Activated T-cell treated with anti-CD3 and anti-CD28 coated beads, Interleukin-2, amount 50 U/mL, for 4 hours (primary cell): ENCODE measurements at places on chromosomes 4 and X.

- no peak for DNase-seq
Measured at GRCh38 chrX:46251755-46252154, 293.5 kb downstream of the ZNF674 start.

DNA sequence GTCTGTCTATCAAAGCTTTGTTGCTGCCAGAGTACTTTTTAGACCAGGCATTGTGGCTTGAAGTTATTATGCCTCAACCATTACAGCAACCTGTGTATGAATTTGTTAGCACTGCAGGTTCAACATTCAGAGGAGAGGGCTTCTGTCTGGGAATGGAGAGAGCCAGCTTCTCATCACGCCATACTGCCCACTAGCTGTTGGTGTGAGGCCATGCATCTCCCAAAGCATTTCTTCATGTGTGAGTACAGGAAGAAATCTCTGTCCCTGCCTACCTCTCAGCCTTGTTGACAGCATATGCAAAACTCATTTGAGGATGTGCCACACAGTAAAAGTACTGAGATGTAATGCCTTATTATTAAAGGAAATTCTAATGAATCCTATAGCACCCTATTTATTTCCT, 76.9 kb upstream of the PPARGC1A start:
- no peak for DNase-seq

DNA sequence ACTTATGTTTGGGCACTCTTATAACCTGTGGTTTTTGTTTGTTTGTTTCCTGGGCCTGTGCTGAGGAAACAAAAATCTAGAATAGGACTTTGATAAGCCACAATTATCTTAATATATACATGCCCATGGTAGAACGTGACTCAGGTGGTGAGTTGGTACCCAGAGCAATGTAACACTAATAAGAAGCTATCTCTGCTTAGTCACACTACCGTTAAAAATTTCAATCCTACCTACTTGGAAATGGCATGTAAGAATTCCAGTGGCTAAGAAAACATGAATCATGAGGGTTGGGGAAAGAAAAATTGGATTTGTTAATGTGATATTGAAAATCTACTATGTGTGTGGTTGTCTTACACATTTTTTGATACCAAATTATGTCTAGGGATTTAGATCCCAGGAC, 30.5 kb upstream of the ADGRG2 start:
- DNase-seq, result no peak

DNA sequence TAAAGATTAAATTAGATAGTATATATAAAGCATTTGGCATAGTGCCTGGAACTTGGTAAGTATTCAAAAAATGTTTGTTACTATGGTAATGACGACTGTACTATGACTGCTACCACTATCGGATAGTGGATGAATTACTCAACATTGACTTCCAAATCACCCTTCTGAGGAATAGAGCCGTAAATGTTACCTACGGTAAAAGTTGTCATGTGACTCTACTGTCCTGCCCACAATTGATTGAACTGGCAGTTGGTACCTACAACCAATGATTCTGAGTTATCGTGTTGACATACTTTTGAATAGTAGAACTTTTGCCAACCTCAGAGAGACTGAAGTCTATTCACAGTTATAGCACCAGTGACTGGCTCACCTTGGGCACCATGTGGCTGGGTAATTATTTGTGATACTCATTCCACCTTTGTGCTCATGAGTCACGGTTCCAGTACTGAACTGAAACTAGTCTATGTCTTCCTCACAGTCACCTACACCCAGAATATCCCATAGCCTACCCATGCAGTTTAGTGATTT, 185.5 kb upstream of the PITX2 start:
- no peak for DNase-seq

DNA sequence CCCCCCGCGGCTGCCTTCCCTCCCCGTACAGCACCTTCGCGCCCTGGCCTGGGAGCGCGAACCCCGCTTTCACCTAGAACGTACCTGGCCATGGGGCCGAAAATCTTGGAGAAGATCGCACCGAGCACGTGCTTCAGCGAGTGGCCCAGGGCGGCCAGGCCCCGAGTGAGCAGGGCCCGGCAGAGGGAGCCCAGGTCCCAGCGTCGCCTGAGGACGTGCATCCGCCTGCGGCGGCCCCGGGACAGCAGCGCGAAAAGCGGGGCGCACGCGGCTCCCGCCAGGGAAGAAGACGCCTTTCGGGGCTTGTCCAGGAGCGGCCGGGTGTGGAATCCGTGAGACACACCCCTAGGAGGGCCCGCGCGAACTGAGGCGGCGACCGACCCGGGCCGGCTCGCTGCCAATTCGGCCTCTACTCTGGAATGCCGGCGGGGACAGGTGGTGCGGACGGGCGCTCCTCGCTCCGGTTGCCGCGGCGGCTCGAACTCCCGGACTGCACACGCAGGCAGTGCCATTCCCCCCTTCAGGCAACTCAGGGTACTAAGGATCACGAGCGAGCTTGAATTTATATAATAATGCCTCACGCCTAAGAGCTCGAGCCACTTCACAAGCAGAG, at the start of gene HS6ST2:
Gene HS6ST2 (minus strand): TSS at position 539 of the 613 bp plus-strand sequence.
- no peak for DNase-seq

DNA sequence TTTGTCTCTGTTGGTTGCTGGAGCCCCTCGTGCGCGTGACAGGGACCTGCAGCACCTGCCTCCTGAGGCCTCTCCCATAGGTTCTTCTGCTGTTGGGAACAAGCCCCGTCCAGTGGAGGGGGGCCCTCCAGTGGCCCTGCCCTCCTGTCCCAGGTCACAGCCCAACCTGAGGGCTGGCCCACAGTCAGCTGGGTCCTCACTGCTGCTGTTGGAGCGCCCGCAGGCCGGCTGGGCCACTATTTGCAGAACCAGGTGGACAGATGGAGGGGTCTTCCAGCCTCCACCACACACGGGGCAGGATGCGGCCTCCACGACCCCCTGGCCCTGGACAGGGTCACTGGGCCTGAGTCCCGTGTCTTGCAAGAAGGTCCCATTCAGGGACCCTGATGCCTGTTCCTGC, 51.4 kb upstream of the PSAPL1 start:
- DNase-seq, result no peak

GRCh38 chr4:41476310-41476885, 61.6 kb upstream of the LIMCH1 start:
- no peak for DNase-seq

DNA sequence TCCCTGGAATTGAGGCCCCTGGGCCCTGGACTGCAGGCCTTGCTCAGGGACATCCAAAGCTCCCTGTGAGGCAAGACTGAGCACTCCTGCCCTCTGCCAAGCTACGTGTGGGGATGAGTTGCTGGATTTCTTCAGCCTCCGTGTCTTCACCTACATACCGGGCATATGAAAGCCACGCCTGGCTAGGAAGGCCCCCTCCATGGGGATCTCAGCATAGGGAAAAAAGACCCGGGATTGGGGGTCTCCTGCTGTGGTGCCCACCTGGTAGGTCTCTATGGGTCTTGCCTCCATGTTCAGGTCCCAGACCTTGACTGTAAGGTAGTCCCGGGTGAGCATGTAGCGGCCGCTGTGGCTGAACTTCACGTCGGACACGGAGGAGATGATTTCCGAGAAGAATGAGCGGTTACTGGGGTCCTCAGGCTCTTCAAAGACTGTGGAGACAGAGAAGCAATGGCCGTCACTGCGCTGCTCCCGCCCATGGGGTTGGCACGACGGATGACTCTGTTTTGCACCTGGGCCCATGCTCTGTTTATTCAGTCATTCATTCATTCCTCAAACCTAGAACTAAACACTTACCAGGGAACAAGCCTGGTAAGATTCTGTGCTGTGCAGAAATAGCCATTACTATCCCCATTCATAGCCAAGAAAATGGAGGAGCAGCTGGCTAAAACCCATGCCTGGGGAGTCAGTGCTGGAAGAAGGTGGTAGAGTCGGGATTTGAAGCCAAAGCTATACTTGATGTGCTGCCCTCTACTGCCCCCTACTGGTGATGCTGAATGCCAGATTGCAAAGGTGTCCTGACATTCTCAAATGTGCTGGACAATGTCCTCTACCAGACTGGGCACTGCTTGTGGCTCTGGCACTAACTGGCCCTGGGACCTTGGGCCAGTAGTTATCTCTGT, 63.9 kb downstream of the WFS1 start:
- no peak for DNase-seq

- DNase-seq, result no peak
Measured at GRCh38 chr4:106775636-106776035, 260.5 kb downstream of the DKK2 start.

GRCh38 chr4:117700111-117700892, 334.0 kb upstream of the NDST3 start:
- no peak for DNase-seq

DNA sequence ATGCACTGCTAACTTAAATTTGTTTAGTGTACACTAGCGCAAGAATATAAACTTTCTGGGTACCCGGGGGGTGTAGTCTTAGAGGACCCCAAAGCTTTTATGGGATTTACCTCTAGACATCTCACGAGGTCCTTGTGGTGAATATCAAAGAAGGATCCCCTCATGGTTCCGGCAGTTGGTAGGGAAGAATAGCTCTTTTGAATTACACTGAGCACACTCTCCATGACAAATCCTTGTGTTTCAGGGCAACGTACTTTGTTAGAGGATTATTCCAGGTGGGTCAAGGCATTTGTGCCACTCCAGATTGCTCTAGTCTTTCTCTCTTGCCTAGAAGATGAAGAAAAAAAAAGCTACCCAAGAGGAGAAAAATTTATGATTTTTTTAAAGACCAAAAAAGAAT, 387.6 kb downstream of the PDHA2 start:
- no peak for DNase-seq

DNA sequence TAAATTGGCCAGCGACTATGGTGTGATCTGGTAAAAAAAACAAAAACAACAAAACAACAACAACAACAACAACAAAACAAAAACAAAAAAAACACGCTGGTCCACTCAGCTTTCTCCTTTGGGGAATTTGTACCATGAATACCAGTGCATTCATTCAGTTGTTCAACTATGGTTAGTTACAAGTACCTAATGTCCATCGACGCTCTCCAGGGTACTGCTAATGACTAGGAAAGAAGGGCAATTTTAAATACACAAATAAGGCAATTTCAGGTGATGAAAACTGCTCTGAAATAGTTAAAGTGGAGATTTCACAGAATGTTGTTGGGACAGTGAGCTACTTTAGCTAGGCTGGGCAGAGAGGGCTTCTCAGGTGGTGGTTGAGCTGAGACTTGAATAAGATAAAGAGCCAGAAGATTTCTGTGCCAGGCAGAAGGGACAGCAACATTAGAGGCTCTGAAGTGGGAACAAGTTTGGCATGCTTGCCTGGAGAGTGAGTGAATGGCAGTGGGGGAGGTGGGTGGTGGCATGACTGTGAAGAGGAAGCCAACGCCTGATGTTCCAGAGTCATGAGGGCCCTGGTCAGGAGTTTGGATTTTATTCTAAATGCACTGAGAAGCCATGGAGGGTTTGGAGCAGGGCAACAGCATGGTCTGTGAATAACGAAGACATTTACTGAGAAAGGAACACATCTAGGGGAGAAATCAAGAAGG, 45.9 kb upstream of the PGRMC2 start:
- DNase-seq, result no peak

DNA sequence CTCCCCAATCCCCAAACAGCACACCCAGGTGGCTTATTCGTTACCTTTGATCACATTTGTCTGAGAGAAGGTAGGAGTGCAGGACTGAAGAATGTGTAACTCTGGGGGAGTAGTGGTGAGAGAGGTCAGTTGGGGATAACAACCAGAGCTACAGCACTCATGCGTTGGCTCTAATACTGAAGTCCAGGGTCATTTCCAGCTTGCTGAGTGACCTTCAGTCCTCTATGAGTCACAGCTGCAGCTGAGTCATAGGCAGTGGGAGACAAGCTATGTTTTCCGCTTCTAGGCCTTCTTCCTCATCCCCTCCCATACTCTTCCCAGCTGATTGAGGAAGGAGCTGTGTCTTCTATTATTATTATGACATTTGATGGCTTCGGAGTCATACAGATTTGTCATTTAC, 31.6 kb upstream of the CT47C1 start:
- no peak for DNase-seq

DNA sequence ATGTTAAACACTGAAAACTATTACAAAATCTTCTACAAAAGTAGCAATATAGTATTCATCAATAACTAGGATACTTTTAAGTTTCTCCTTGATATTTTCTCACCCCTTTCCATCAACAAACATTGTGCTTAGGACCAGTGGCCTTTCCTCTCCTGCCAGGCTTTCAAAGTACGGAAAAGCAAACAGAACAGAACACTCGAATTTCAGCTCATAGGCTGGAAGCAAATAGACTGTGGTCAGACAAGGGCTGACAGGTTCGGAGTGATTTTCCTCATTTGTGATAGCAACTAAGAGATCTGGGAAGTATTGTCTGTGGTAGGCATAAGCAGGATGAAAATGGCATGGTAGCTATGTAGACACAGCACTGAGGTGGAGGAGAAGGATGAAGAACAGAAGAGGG, 68.6 kb upstream of the SORBS2 start:
- no peak for DNase-seq

DNA sequence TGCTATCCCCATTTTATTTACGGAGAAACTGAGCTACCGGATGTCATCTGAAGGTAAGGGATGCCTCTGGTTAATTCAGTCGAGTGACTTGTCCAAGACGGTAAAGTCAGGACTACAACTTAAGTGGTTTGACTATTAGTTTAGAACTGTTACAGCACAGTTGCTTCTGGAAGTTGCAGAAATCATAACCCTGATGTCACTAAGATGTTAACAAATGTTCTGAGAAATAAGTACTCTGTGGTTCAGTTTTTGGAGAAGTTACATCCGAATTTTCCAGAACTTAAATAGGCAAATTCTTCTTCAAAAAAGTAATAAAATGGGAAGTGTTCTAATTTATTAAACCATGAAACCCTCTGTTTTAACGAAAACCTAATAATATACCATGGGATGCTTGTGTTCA, 3.1 kb downstream of the PPA2 start:
- DNase-seq, result no peak

DNA sequence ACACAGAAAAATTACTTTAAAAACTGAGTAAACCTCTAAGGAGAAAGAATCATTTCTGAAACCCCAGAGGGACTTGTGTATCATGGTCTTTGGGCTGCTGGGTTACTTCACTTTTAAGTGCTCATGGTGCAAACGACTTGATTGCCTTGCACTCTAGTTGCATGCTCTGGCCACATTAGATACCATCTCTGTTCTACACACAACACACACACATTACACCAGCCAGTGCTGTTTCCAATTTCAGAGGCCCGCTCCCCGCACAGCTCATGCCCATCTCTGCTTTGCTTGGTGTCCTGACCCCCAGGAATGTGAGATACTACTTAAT, 2.1 kb downstream of the PPP3CA start:
- no peak for DNase-seq

GRCh38 chr4:4672402-4672801, 130.6 kb upstream of the STX18 start:
- no peak for DNase-seq

DNA sequence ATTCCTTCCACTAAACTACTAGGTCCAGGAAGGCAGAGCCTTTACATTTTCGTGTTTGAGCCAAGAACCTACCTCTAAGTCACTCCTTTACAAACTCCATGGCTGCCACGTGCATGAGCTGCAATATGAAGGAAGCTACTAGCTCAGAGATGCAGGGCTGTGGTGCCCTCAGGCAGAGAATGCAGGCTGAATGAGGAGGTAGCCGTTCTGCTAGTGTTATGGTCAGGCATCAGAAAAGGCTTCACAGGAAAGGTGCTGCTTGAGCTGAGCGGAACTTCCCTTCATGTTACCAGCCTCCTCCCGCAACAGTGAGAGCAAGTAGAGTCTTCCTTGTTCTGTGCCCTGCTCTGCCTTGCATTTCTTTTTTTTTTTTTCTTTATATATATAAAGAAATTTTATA, 148.3 kb upstream of the PACRGL start:
- no peak for DNase-seq

GRCh38 chr4:147735413-147736301, 3.8 kb downstream of the ARHGAP10 start:
- DNase-seq, result no peak
